Effector memory CD4-positive, alpha-beta T cell (primary cell): ENCODE measurements at places on chromosomes 6 and 20.

- no peak for DNase-seq
These were observed 30.0 kb upstream of the PRND start for GRCh38 chr20:4691753-4692152.

DNA sequence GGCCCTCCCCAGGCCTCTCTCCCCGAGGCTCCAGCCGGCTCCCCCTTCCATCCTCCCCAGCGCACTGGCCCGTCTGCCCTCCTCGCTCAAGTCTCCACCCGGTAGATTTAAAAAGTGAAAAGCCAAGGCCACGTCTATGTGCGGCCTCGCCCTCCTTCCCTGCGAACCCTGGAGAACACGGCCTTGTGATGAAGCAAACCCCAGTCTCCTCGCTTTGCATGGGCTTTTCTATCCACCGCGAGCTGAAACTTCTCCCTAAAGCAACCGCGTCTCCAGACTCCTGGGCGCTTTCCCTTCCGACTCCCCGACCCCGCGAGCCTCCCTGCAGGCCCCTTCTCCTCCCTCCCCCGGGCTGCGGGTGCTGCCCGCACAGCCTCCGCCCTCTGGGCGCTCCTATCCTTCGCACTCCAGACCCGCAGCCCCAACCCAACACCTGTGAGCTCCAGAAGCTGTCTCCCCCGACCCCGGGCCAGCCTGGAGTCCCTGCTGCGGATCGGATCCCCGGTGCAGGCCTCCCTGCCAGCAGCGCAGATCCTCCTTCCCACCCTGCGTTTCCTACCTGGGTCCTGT, 265.2 kb upstream of the QKI start:
- DNase-seq: no peak

GRCh38 chr20:60202046-60202445, 243.8 kb downstream of the CDH26 start:
- DNase-seq: no peak

- no peak for DNase-seq
These were observed 8.4 kb downstream of the SOX4 start for GRCh38 chr6:21601932-21602390.

DNA sequence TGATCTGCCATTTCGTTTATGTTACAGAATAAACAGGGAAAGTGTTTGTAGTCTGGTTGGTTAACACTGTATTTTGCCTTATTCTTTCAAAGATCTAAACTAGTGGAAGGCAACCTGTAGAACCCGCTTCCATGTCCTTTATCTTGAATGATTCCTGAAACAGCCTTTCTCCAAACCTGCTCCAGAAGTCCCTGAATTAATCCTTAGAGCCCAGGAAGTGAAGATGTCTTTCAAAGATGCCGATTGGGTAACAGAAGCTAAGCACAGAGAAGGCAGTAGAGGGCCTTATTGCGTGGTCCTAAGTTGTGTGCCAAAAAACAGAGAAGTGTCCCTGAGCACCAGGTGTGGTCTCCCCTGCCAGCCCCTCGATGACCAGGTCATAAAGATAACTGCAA, 19.2 kb upstream of the ZSCAN16 start:
- DNase-seq: no peak

DNA sequence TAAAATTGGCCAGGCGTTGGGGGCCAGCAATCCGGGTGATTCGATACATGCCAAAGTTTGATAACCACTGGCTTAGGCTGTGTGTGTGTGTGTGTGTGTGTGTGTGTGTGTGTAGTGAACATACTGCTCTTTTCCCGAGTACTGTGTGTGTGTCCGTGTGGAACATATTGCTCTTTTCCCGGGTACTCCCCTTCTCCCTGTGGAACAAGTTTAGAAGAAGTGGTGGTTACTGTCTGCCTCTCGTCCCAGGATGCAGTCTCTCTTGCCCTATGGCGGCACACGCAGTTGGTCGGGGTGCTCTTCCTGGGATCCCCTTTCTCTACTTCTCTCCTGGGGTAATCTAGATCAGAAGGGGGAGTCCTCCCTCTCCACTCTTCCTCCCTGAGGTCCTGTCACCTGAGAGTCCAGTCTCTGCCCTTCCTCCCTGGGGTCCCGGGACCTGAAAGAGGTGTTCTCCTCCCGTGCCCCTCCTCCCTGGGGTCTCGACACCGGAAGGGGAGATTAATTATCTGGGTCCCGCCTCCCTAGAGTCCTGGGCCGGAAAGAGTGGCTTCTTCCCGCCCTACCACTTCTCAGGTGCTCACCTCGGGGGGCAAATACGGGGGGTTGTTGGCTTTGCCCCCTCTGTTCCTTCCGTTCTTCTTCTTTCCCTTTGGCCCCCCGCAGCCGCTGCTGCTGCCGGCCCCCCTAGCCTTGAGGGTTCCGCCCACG, 516 bp downstream of the GTPBP2 start:
- DNase-seq: peak; percentile 38

DNA sequence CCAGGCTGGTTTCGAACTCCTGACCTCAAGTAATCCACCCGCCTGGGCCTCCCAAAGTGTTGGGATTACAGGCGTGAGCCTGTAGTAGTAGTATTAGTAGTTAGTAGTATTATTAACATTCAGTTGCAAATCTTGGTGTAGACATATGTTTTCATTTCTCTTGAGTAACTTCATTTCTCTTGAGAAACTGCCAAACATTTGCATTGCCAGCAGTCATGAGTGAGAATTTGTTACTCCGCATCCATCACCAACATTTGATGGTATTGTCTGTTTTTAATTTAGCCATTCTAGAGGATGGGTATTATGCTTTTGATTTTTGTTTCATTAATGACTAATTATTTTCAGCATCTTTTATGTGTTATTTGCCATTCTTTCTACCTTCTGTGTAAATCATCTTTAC, 1.5 kb upstream of the ERVFRD-1 start:
- no peak for DNase-seq

DNA sequence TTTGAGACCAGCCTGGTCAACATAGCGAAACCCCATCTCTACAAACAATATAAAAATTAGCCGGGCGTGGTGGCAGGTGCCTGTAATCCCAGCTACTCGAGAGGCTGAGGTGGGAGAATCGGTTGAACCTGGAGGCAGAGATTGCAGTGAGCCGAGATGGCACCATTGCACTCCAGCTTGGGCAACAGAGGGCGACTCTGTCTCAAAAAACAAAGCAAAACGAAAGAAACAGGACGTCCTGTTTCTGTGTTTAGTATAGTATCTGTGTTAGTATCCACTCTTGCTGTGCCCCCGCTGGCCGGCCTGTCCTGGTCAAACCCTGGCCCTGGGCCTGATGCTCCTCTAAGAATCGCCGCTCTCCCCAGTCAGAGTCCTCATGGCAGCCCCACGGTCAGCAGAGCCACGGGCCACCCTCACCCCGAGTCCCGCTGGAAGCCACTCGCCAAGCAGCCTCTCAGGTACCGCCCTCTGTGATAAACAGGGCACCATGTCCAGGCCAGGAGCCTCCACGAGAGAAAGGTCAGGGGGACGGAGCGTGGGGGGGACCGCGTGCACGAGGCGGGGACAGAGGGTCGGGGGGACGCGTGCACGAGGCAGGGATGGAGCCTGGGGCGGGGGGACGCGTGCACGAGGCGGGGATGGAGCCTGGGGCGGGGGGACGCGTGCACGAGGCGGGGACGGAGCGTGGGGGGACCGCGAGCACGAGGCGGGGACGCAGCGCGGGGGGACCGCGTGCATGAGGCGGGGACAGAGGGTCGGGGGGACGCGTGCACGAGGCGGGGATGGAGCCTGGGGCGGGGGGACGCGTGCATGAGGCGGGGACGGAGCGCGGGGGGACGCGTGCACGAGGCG, 384.5 kb downstream of the SMOC2 start:
- no peak for DNase-seq

GRCh38 chr20:23114018-23114417, 27.9 kb upstream of the CD93 start:
- DNase-seq: no peak

GRCh38 chr6:158244373-158244772, 67.9 kb upstream of the TULP4 start:
- DNase-seq: no peak

GRCh38 chr6:45864651-45865050, 151.0 kb downstream of the CLIC5 start:
- no peak for DNase-seq

DNA sequence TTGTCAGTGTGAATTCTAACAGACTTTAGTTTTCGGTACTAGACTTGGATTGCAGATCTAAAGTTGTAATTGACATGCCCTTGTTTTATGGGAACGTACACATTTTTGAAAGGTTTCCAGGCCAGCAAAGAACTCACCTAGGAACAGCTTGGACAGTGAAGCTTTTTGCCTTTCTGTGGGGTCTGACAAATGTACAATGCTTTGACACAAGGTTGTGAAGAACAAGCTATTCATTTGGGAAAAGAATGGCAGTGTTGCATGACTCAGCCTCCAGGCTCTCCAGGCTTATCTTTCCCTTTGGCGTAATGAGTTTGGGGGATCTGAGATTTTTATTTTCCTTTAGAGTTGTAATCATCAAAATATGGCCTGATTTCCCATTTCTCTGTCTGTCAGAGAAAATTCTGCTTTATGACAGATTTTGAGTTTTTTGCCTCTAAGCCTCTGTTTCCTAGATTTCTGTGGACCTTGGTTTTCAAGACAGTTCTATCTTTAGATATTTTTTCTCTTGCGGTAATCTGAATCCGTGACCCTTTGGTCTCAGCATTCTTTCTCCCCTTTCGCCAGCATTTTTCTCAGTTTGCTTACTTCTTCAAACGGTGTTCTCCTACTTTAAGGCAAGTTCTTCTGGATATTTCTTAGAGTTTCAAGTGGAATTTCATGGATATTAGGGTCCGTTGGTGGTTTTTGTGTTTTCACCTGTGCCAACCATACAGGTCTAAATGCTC, 221.0 kb downstream of the ADGB start:
- DNase-seq: no peak

DNA sequence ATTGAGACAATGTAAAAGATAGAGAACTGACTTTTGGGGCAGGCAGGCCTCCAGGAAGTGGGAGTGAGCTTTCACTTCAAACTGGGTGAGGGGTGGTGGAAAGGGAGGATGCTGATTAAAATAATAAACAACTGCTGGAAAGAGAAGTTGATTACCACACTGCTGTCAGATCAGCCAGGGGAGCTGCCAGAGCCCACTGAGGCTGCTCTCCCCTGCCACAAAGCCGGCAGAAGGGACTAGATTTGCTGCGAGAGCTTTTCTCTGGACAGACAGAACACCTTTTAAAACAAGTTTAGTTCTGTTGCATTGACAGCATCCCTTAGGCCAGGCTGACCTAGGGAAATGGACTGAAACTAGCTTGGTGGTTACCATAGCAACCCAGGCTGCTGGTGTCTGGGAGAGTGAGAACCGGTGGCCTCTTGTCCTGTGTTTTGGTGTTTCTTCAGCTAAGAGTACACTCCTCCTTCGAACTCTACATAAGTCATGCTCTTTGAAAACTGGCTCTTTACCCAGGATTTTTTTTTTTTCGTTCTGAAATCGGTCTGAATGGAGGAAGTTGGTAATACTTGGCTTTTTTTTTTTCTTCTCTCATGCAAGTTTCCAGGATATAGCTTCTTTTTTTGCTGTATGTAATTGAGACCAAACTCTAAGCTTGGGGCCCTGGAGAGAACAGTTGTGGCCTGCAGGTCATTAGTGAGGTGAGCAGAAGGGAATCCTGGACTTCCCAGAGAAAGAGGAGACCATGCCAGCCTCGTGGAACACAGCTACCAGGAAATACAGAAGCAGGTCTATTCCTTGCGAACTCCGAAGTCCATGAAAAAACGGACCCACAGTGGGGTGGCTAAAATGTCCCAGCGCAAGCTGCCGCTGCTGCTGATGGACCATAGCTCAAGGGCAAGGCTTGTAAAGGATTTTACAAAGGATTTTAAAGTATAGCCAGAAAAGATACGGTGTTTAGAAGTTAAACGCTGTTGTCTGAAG, 374.4 kb downstream of the UTRN start:
- DNase-seq: no peak

DNA sequence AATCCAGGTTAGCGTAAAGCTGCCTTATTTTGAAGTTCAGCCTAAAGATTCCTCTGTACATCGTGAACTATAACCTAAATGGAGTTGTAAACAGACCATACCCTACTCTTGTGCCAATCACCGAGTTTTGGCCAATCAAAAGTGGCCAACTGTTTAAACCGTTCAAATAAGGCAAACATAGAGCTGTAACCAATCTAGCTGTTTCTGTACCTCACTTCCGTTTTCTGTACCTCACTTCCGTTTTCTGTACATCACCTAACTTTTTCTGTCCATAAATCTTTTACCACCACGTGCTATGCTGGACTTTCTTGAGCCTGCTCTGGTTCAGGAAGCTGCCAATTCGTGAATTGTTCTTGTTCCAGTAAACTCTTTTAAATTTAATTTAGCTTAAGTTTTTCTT, 39.7 kb downstream of the LBP start:
- no peak for DNase-seq

- DNase-seq: no peak
These were observed 126.8 kb downstream of the AKAP7 start for GRCh38 chr6:131262060-131262459.

DNA sequence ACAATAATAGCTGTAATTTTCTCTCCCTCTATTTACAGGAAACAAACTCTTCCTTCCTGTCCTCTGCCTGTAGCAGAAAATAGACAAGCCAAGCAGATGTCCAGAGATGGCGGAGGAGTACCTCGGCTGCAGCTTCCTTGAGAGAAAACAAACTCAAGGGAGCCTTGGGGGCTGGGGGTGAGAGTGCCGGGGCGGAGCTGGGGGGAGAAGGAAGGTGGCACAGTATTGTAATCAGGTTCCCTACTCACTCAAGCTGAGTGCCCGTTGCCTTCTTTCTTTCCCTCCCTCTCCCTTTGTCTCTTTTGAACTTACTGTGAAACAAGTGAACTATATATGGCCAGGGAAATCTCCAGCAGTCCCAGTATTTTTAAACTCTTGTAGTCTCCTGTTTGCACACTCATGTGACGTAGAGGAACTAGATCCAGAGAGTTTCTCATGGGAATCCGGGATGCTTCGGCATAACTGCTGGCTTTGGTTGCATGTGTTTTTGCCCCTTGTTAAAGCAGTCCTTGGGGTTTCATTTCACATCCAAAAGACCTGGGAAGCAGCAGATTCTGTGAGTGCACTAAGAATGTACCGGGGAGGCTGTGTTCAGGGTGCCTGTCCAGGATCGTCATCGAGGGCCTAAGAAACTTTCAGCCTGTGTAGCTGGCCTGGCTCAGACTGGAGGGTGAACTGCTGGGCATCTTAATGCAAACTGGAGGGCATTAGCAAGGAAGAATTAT, 44.6 kb upstream of the HDDC2 start:
- DNase-seq: no peak

DNA sequence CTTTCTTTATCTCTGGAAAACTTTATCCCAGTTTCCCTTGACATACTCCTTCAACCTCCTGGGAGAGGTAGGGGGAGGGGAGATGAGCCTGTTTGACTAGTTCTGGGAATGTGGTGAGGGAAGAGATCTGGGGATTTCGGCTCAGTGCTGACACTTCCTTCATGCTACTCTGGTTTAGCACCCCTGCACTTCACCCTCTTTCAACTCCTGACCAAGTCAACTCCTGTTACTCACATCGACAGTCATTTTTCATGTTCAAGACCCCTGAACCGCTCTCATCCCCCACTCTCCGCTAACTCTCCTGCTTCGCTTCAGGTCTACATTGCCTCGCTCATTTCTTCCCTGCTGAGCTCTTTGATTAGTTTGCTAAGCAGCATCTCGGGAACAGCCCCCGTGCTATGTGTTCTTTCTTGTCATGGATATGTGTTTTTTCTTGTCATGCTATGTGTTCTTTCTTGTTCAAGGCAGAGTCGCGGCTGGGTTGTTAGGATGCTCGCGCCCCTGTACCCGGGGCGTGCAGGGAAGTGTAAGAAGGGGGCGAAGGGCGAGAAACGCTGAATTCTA, 16.6 kb upstream of the TRIM27 start:
- DNase-seq: no peak
